COR-L47 (cell line): ENCODE measurements at places on chromosomes 16 and 17.

- DNase-seq: no peak
These were observed 39.3 kb downstream of the CBFB start for GRCh38 chr16:67068212-67068753.

- DNase-seq: no peak
These were observed 2.6 kb downstream of the CDK5RAP3 start for GRCh38 chr17:47973541-47973940.

DNA sequence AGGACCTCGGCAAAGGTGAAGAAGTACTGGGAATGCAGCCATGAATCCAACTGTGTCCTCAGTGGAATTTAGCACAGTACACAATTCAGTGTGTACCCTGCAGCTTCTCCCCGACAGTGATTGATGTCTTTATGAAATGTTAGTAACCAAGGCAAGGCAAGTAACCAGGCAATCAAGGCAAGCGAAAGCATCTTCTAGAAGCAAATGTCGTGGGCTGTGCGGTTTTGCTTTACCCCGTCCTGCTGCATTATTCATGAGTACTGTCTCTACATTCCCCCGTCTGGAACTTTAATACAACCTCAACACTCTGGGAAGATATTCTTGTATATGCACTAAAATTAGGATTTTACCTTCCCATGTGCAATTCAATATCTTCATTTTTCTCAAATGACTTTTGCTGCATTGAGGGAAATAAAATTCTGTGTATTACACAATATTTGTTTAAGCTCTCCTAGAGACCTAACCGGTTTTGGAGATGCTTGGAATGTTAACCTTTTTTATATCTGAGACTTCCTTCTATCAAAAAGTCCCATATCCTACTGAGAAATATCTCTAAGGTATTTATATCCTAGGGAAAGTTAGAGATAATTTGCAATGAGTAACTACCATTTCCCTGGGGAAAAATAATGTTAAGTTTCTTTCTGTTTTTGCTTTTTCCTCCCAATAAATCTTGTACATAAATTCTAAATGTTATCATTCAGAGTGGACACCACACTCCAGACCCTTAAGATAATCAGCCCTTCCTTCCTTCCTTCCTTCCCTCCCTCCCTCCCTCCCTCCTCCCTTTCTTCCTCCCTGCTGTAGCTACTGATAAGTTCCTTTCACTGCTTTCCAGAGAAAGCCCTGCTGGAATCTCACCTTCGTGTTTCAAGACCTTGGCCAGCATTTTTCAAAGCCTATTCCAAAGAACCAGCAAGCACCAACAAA is 51.9 kb upstream of the ADORA2B start:
- DNase-seq: peak; percentile 0

DNA sequence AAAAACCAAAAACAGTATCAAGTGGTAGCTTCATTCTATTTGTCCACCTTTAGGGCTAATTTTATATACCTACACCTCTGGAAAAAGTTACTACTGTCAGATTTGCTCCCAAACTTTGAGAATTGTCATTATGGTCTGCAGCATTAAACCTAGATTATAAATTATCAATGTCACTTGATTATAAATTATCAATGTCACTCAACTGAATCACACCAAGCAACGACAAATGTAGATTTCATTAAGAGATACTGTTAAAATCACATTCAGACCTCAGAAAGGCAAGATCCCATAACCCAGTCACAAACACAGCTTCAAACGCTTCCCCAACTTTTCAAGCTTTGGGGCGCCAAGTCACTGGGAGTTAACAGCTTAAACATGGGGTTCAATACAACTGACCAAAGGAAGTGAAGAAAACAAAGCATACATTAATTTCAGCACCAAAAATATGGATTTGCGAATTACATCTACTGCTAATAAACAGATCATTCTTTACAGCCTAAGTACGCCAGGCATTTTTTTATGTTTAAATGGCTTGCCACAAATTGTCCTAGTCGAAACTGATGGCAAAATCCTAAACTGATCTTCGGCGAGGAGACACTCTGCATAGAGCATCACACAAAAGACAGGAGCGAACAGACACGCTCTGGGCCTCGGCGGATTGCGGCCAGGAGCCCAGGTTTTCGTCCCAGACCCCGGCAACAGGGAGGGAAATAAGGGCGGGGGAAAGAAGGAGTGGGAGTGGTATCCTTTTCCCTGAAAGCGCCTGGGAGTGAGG is 981 bp downstream of the GLG1 start:
- no peak for DNase-seq

GRCh38 chr16:65828296-65828695 is 538.2 kb upstream of the CDH5 start:
- DNase-seq: no peak

DNA sequence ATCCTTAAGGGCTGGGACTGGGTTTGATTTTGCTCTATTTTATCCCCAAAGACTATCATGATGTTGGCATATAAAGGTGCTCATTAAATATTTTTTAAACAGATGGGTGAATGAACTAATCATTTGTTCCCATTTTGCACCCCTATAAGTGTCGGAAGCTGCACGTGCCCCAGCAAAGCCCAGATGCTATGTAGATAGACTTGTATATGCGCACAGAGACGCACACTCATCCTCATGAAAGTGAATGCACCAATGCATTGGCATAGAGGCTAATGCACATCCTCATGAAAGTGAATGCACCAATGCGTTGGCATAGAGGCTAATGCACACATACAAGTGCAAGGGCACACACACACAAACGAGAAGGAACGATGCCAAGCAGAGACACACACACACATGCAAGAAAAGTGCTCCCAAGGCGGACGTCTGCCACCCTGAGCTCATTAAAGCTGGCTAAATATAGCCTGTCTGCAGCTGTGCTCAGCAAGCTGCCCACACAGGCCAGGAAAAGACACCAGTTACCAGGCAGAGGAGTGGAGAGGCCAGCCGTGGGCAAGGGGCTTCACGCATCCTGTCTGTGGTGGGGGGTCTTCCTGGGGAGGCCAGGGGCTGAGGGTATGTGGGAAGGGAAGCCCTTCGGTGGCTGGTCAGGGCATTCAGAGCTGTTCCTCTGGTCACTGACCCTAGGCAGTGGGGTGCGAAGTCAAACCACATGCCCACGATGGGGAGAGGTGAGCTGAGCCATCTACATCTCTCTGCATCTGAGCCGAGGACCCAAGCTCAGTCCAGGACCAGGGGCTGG is 52.6 kb downstream of the PIMREG start:
- DNase-seq: no peak

- no peak for DNase-seq
These were observed 56.5 kb downstream of the PIGL start for GRCh38 chr17:16273499-16273898.

DNA sequence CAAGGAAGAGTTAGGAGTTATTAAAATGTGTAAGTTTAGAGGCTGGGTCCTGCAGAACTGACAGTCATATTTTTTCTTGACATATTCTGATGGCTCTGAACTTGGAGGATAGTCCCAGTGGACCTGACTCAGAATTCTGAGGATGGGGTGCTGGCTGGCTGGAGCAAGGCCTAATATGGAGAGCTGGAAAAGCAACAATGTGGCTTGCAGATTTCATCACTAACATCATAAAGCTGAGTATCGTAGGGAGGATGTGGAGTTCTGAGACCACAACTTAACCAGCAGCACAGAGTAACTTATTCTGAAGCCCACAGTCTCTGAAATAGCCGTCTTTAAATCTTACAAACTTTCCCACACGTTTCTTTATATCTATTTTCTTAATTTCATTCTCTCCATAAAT is 2.3 kb downstream of the KRTAP1-5 start:
- DNase-seq: no peak

DNA sequence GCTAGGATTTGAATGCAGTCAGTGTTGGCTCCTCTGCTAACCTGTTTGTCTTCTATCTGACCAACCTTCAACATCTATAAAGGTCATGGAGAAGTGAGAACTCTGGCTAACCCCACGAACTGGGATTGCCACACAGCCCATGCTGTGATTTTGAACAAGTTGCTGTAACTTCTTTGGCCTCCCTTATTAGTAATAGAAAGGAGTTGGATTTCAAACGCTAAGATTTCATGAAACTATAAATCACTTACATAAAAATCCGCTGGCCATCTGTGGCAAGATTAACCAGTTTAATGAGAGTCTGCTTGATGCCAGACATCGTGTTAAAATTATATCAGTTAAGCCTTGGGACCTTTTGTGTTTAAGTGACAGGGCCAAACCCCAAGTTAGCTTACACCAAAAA is 53.4 kb downstream of the HSD17B2 start:
- DNase-seq: no peak

GRCh38 chr17:44522883-44523671 is 19.9 kb upstream of the GPATCH8 start:
- DNase-seq: peak; percentile 77

DNA sequence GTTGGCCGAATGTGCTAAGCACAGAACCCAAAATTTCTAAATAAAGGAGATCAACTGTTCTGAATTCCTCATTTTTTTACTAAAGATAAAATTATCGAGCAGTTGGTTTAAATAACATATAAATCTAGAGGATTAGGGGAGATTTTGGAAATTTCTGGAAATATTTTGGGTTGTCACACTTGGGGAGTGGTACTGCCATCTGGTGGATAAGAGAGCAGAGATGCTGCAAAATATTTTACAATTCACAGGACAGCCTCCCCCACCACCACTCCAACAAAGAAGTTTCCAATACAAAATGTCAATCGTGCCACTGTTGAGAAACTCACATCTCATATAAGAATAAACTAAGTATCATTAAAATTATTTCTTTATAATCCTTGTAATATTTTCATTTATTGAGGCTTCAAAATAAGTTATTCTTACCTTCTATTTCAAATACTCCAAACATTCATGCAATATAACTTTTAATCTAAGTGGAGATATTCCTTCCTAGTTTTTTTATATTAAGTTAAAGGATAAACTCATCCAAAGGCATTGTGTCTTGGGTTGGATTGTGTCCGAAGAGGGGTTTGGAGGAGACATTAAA is 17.0 kb upstream of the ABCA8 start:
- DNase-seq: peak; percentile 3

GRCh38 chr17:11643851-11644250 is 45.6 kb downstream of the DNAH9 start:
- no peak for DNase-seq

- DNase-seq: no peak
These were observed 68.2 kb upstream of the IRX6 start for GRCh38 chr16:55255733-55256282.

- no peak for DNase-seq
These were observed 5.4 kb upstream of the KLHL11 start for GRCh38 chr17:41870627-41871026.

GRCh38 chr17:75366432-75366831 is 39.0 kb downstream of the GRB2 start:
- no peak for DNase-seq

DNA sequence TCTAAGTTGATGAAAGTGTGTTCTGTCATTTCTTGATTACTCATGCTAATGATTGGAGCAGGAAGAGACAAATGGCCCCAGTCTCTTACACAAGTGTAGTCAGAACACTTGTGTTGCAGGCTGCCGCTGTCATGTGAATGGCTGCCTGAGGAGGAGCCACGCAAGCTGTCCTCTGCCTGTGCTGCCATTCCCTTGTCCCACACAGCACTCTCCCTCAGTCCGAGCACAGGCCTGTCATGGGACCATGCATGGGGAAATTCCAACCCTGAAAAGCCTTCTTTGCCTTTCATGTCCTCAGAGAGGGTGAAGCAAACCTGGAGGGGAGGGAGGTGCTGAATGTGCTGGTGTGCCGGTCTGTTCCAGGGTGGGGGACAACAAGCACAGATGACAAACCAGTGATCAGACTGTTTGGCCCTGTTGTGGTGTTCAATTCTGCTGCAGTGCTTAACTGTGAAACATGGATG is 109.4 kb downstream of the MRTFB start:
- no peak for DNase-seq

DNA sequence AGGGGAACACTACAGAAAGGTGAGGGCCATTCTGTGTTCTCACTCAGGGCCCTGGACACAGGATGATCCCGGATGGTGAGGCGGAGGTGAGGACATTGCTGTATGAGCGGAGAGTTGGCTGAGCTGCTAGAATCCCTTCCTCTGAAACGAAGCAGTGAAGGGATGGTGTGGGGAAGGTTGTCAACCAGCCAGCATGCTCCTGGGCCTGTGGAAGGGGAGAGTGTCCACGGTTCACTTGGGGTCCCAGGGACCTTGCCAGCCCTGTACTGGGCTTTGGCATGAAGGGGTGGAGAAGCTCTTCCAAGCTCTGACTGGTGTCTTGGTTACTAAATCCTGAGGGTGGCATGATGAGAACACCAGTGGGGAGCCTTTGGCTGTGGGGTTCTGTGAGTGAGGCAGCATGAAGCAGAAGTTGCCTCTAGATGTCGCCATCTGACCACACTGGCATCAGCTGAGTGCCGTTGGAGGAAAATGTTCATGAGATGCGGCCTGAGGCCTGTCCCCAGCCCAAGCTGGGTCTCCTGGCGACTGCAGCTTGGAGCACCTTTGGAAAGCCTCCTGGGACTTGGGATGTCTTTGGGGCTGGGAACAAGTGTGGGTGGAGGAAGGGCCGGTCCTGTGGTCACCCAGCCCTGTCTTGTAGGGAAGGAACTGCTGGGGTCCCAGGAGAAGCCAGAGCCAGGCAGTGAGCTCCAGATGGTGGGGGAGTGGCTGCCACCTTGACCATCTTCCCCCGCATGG is 14.8 kb downstream of the PDP2 start:
- peak; percentile 51 for DNase-seq

GRCh38 chr16:11333010-11333409 is 12.2 kb upstream of the RMI2 start:
- no peak for DNase-seq

DNA sequence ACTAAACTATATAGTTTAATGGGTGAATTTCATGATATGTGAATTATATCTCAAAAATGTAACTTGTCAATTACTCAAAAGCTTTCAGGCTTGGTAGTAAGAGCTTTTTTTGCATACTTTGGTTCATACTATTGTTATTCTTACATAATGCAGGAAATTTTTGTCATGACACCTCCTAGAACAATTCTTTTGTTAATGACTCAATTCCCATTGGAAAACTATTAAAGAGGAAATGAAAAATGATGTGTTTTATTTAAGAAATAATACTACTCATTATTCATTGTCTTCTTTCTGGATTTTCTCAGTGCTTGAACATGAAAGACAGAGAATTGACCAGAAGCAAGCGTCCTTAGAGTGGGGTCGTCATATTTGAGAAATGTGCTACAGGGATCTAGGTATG is 196.4 kb upstream of the KCNJ16 start:
- no peak for DNase-seq

DNA sequence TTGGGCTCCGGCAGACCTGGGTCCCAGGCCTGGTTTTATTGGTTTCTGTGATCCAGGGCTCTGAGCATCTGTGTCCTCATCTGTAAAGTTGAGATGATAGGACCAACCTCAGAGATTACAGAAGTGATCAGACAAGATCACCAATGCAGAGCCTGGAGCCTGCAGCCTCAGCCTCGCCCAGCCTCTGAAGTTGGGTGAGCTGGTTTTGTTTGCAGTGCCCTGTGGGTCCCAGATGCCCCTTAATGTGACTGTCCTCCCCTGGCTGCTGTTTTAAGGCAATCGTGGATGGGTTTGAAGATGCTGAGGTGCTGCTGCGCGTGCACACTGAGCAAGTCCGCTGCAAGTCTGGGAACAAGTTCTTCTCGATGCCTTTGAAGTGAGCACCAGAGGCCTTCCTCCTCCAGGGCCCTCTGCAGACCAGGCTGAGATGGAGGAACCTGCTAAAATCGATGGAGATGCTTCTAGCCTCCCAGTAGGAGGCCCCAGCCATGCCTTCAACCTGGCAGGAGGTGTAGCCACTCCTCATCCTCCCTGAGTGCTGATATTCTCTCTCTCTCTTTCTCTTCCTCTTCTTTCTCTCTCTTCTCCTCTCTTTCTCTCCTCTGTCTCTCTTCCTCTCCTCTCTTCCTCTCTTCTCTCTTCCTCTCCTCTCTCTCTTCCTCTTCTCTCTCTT is 5.6 kb upstream of the MMP15 start:
- no peak for DNase-seq
